AG04449 (cell line): ENCODE measurements at places on chromosomes 6 and 20.

- no peak for DNase-seq
These were observed 57.2 kb downstream of the EYA4 start for GRCh38 chr6:133298335-133298734.

- DNase-seq: no peak
These were observed 132.4 kb upstream of the STXBP5 start for GRCh38 chr6:147071776-147072175.

GRCh38 chr6:150118627-150119026 lies 24.2 kb upstream of the PPP1R14C start:
- no peak for DNase-seq

GRCh38 chr6:118693562-118693961 lies 42.2 kb upstream of the CEP85L start:
- no peak for DNase-seq

- DNase-seq: no peak
These were observed 402.7 kb upstream of the AGPAT4 start for GRCh38 chr6:161676586-161676985.

DNA sequence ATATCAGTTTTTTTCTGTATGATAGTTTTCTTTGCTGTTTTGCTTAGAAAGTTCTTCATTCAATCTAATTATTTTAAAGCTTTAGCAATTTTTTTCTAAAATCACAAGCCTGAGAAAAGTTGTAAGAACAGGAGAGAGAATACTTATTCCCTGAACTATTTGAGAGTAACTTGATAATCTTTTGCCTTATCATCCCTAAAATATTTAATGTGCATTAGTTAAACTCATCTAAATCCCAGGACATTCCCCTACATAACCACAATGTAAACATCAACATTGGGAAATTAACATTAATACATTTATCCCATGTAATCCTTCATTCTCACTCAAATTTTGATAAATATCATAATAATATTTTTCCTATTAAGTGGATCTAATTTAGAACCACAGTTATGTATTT lies 241.8 kb downstream of the CD109 start:
- no peak for DNase-seq

DNA sequence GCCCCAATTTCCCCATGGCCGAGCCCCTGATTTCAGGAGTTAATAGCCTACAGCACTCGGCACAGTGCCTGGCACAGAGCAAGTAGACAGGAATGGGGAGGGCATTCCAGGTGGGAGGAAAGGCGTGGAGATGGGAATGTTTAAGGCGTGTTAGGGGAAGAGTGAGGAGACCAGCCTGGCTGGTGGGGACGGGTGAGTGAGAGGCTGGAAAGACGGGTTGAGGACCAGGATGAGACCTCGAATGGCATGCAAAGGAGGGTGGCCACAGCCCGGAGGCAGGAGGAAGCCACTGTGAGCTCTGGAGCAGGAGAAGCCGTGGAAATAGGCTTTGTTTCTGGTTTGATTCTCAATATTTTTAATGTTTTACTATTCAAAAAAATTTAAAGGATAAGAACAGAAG lies 49.5 kb downstream of the CEBPB start:
- no peak for DNase-seq

- no peak for DNase-seq
These were observed at the start of gene DEFB121 for GRCh38 chr20:31406115-31406514. DEFB121 (minus strand) TSS chr20:31406215; CDS start chr20:31406152, 63 bp downstream.

- DNase-seq: no peak
These were observed 29.0 kb downstream of the HDGFL1 start for GRCh38 chr6:22598339-22598738.

DNA sequence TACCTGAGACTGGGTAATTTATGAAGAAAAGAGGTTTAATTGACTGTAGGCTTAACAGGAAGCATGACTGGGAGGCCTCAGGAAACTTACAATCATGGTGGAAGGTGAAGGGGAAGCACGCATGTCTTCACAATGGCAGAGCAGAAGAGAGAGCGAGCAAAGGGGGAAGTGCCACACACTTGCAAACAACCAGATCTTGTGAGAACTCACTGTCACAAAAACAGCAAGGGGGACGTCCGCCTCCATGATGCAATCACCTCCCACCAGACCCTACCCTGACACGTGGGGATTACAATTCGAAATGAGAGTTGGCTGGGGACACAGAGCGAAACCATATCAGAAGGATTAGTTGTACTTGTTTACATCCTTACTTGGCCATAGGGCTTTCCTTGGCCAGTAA lies 49.7 kb downstream of the FIG4 start:
- DNase-seq: no peak

GRCh38 chr6:100186552-100186951 lies 192.5 kb upstream of the MCHR2 start:
- DNase-seq: peak; percentile 28

DNA sequence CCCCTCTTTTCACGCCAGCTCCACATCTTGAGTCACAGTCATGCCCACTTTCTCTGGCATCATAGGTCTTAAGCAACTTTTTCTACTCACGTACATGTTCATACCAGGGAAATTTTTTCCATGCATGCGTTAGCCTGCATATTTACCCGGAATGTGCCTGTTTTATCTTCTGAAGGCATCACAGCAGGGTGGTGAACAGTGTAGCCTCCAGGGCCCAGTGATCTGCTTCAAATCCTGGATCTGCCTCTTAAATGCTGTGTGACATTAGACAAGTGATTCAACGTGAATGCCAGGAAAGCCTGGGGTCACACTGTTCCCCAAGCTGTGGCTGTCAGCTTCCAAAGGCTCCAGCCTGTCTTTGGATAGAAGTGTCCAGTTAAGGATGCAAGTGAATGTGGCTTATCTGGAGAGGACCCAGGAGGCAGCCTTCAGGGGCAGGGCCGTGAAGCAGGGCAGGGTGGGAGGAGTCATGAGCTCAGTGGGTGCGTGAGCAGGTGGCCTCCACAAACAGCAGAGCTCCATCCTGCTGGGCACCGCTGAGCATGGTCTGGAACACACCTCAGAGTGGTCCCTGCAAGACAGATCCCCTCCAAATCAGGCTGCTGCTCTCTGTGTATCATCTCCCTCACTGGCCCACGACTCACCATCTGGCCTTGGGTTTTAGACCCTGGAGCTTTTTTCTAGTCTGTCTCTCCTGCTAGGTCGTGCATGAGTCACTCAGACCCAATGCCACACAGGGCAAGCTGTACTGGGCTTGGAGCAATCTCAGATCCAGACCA lies 30.4 kb upstream of the CD93 start:
- peak; percentile 40 for DNase-seq

- DNase-seq: no peak
These were observed 75.8 kb downstream of the SYTL3 start for GRCh38 chr6:158725704-158726103.

GRCh38 chr6:93468291-93468690 lies 48.9 kb upstream of the EPHA7 start:
- no peak for DNase-seq

GRCh38 chr20:41068806-41069205 lies 40.2 kb downstream of the TOP1 start:
- no peak for DNase-seq

- no peak for DNase-seq
These were observed 76.1 kb downstream of the NKAIN2 start for GRCh38 chr6:123879749-123880148.

GRCh38 chr6:142537612-142538478 lies 236.0 kb downstream of the ADGRG6 start:
- no peak for DNase-seq

DNA sequence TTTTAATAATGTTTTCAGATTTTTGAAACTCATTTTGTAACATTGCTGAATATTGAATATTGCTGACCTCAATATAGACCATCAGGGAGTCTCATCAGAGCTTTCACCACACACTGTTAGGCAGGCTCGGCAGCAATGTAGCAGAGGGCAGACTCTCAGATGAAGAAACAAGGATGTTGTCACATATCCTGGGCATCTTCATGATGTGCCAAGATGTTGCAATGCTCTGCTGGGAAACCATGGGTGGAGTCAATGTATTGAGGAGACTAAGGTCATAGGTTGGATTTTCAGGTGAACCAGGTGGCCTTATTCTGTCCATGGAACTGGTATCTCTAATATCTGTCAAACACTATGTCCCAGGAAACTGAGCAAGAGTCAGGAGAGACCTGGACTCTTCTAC lies 27.3 kb downstream of the NR2E1 start:
- no peak for DNase-seq

- DNase-seq: no peak
These were observed 28.6 kb upstream of the SIM1 start for GRCh38 chr6:100493206-100493888.

GRCh38 chr6:70956451-70957283 lies at the start of gene B3GAT2:
B3GAT2 (minus strand) TSS chr6:70957060; CDS start chr6:70956429, 631 bp downstream.
- no peak for DNase-seq

- no peak for DNase-seq
These were observed 476 bp downstream of the MEA1 start for GRCh38 chr6:43013097-43013842.

GRCh38 chr6:5107341-5107740 lies 22.2 kb downstream of the PPP1R3G start:
- DNase-seq: no peak

GRCh38 chr6:74579794-74580193 lies 626.1 kb downstream of the COL12A1 start:
- no peak for DNase-seq

DNA sequence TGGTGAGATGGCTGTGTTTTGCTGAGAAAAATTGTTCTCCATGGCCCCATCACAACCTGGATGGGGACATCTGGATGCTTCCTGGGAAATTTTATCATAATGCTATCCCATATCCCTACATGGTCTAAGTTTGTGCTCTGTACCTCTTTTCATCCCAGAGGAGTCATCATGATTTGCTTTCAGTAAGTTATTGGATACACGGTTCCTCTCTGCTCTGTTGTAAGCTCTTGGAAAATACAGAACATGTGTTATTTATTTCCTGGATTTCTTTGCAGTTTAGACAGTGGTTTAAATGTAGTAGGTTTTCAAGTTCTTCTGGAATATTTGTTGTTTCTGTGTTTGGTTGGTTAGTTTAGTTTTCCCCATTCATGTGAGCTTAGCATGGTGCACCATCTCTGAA lies 129.2 kb upstream of the ECI2 start:
- DNase-seq: no peak

DNA sequence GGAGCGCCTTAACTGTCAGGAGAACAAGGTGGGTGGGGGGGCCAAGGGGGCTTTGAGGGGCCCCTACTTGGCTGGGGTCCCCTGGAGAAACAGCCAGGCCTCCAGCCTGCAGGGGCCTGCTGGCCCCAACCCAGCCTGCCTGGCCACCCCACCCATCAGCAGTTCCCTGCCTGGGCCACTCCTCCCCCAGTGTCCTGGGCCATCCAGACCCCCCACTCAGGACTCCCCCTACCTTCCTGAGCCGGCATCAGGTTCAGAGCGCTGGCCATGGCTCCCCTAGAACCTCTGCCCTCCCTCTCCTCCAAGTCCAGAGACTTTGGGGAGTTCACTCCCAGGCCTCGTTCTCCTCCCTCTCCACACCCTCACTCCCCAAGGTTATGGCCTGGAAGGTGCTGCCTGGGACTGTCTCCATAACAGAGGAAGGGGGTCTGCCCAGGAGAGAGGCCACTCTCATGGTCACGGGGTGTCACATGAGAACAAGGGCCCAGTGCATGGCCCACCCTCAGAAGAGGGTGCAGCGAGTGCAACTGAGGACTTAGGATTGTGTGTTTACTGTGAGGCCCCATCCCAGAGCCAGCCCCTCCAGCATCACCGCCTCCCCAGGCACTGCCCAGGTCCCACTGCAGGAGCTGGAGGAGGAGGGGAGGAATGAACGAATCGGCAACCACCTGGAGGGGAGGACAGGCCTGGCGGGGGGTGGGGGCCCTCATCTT lies 6.0 kb downstream of the SLC17A9 start:
- no peak for DNase-seq

DNA sequence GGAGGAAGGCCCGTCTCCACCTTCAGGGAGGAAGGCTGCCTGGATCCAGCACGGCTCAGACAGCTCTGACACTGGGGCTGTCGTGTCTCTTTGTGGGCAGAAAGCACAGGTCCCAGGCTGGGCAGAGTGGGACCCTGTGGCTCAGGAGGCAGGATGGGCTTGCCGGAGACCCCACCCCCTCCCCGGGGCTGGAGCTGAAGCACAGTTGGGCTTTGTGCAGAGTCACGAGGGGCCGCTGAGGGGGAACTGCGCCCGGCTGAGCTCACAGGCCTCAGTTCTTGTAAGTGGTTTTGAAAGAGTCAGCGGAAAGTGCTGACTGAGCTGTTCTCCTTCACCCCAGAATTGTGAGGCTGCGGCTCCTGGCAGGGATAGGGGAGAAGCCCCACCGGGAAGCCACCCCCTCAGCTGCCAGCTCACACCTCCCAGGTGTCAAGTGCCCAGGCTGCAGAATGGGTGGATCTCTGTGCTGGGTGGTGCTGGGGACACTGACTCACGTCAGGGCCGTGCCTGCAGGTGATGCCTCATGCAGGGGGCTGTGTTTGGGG lies 145.5 kb upstream of the RNF24 start:
- no peak for DNase-seq
